ENCODE measurements at places on chromosomes 5 and 9. TPM values are rescaled to one million over a fixed set of nuclear protein-coding genes. Genes with fewer than 3 reads are reported as not detected.

The MRPS27 gene
- 36.1 TPM for total RNA-seq

The FER gene
- 10.9 TPM for total RNA-seq

The PCSK1 gene
- not detected for total RNA-seq

The DNAJB5 gene
- total RNA-seq: 1.5 TPM

The TEX48 gene
- total RNA-seq: not detected

The EXOSC2 gene
- 14.0 TPM for total RNA-seq

The SPAG8 gene
- total RNA-seq: not detected

The S100Z gene
- total RNA-seq: not detected

The IFNB1 gene
- total RNA-seq: not detected

The DNAI1 gene
- not detected for total RNA-seq

The SLC34A3 gene
- total RNA-seq: not detected

The PCDHB16 gene
- 0.38 TPM for total RNA-seq

The PCSK5 gene
- total RNA-seq: 4.3 TPM

The TMEM232 gene
- total RNA-seq: 0.53 TPM

All from right lobe of liver (tissue), 6 donors.